ENCODE measurements at places on chromosomes 5 and 9.

- DNase-seq: no peak
Observed at GRCh38 chr5:76384705-76385104, 18.4 kb upstream of the IQGAP2 start.

- no peak for DNase-seq
Observed at GRCh38 chr5:117624201-117624600, 1049.6 kb upstream of the SEMA6A start.

- DNase-seq: no peak
Observed at GRCh38 chr9:136324501-136325300, 2.6 kb upstream of the GPSM1 start.

DNA sequence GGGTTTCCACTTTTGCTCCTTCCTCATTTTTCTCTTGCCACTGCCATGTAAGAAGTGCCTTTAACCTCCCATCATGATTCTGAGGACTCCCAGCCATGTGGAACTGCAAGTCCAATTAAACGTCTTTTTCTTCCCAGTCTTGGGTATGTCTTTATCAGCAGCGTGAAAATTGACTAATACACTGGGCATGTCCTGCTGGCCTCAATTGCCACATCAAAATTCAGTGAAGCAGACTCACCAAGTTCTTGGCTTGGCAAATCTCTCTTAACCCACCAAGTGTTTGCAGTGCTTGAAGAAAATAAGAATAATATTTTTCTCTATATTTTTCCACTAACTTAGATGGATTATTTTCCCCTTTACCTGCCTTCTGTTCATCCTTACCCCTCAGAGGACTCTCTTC, 212.0 kb downstream of the BRINP1 start:
- DNase-seq: no peak

GRCh38 chr9:101912698-101913097, 174.3 kb upstream of the GRIN3A start:
- no peak for DNase-seq

- DNase-seq: no peak
Observed at GRCh38 chr9:75086541-75087288, 1.2 kb downstream of the NMRK1 start.

GRCh38 chr5:37248421-37248969, 681 bp downstream of the CPLANE1 start:
- no peak for DNase-seq

GRCh38 chr9:133542002-133542401, 7.5 kb downstream of the ADAMTSL2 start:
- DNase-seq: no peak

- DNase-seq: no peak
Observed at GRCh38 chr5:35608881-35609779, 8.5 kb upstream of the SPEF2 start.

DNA sequence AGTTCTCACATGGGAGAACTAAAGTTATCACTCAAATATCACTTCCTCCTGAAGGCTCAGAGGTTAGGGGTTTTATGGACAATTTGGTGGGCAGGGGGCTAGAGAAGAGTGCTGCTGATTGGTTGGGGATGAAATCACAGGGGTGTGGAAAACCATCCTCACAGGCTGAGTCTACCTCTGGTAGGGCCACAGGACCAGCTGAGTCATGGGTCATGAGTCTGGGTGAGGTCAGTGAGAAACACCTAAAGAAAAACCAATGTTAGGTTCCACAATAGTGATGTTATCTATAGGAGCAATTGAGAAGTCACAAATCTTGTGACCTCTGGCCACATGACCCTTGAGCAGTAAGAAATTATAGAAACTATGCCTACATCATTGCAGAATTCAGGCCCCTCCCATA, 203.3 kb upstream of the TARS1 start:
- DNase-seq: no peak

- no peak for DNase-seq
Observed at GRCh38 chr5:72305194-72306142, 14.6 kb downstream of the MRPS27 start.

GRCh38 chr5:112743631-112744030, 5.9 kb downstream of the APC start:
- no peak for DNase-seq

DNA sequence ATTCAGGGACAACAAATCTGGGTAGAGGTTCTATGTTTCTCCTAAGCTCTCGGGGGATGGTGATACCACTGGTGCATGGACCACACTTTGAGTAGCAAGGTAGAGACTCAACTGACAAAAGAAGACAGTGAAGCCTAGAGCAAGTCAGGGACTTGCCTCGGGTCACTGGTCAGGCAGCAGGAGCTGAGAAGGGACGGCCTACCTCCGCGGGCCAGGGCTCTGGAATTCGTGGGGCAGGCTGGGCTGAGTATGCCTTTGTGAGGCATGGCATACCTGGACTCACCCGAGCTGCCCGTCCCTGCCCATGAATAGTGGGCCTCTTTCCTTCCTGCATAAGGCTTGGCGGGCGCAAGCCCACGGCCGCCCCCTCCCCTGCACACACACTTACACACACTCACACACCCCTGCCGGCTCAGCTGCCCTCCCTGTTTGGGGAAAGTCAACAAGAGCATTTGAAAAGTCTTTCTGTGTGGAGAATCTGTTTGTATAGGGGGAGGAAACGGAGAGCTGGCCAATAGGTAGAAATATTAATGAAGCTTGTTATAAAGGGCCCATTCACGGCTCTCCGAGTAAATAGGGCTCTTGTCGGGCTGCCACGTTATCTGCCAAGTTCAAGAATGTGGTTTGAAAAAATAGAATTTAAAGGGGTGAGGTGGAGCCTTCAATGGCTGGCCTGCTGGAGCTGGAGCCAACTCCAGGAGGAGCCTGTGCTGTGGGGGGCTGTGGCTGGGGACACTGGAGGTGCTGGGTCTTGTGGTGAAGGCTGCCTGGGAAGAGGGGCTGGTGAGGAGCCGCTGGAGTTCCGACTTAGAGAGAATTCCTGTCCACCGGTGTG, 19.1 kb upstream of the KIF12 start:
- DNase-seq: no peak

GRCh38 chr5:115297031-115297430, 577 bp upstream of the CCDC112 start:
- DNase-seq: no peak

GRCh38 chr5:75756981-75757380, 39.7 kb upstream of the POC5 start:
- DNase-seq: no peak

GRCh38 chr5:3116366-3116765, 364.9 kb upstream of the IRX2 start:
- DNase-seq: no peak

DNA sequence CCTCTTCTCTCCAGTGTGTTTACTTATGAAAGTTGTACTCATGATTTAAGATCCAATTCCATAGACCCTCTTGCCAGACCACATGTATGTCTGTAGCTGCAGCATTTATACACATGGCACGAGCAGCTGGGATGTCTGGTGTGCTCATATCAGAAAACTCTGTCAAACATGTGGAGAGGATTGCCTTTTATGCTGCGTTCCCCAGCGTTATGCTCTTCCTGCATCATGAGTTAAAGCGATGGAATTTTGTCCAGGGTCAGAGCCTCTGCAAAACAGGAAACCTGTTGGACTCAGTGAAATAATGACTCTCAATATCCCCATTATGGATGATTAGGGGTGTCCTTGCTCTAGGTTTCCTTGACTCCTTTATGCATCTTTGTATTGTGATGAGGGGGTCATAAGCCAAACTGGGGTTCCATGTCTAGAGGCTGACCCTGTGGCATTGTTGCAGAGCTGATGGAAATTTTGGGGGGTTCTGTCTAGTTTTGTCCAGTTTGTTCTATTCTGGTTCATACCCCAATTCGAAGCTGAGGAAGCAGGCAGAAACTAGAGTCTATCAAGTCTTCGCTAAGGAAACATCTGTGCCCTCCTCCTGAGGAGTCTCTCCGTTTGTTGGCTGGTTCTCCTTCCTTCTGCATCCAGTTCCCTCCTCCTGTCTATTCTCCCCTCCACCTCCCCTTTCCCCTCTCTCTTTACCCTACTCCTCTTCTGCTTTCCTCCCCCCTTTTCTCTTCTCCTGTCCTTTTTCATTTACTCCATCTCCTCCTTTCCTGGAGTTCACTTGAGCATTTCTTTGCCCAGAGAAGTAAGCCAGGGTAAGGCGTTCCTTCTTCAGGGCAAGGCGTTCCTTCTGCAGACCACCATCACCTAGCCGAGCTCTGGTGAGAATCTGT, 252.8 kb downstream of the MAST4 start:
- no peak for DNase-seq

GRCh38 chr5:154278908-154279307, 88.4 kb downstream of the GALNT10 start:
- DNase-seq: no peak

- DNase-seq: no peak
Observed at GRCh38 chr9:93869863-93870262, 85.3 kb downstream of the BARX1 start.

DNA sequence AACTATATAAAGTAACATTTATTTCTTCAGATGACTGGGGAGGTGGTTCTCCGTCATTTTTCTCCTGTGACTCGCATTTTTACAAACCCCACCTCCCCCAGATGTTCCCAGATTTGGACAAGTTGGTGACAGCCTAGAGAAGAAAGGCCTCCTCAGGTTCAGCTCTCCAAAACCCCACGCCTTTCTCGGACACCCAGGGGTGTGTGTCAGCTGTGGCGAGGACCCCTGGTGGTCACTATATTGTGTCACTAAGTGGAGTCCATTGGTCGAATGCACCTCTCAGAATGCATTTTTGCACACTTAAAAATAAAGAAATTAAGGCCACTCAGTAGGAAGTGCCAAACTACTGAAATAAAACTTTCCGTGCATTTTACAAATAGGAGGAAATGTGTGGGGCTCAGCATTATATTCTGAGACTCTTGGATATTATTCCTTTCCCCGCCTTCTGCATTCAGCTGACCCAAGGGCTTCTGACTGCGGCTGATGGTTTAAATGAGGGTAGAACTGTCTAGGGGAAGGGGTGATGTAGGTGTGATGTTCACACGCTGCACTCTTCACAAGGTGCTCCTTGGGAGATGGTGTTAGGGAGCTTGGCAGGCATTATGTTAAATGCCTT, 47.6 kb downstream of the ACO1 start:
- DNase-seq: no peak

DNA sequence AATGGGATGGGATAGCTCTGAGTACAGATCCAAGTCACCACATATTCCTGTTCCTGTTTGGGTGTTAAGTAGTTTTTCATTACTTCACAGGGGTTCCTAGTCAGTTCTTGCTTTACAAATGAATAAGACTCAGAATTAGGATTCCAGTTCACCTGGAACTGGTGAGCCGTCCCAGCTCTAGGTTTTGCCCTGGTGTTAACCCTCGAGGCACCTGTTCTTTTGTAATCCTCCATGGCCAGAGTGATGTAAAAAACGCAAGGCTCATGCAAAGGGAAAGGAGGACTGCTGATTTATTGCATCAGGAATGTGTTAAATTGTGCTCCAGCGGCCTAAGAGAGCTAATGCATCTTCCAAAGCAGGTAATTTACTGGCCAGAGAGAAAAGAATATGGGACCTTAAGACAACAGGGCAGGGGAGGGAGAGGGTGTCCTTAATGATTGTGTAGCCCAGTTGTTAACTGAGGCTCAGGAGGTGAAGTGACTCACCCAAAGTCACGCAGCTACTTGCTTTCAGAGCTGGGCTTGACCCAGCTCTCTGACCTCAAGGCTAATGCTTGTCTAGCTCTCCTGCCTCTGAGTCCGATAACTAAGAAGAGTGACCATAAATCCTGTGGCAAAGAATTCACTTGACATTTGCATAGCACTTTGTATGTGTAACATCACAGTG, 70.5 kb downstream of the DMRT2 start:
- no peak for DNase-seq

DNA sequence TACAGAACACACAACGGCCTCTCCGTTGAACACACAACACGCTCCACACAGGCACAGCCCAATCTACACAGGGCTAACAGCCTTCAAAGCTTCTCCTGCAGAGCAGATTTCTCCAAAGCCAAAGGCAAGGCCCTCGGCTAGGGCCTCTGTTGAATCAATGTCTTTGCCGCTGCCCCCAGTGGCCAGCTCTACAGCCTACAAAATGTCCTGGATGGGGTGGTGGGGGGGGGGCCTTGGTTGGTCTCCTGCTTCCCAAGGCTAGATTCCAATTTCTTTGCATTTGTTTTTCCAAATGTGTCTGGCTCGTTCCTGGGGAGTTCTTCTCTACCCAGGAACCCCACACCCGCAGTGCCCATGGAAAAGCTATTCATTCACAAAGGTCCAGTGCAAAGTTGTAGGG, 167.2 kb downstream of the PAX5 start:
- no peak for DNase-seq
